ENCODE measurements at places on chromosomes 4 and X.

- DNase-seq, result no peak
Observed at GRCh38 chr4:3313556-3314228, 20.9 kb downstream of the RGS12 start.

DNA sequence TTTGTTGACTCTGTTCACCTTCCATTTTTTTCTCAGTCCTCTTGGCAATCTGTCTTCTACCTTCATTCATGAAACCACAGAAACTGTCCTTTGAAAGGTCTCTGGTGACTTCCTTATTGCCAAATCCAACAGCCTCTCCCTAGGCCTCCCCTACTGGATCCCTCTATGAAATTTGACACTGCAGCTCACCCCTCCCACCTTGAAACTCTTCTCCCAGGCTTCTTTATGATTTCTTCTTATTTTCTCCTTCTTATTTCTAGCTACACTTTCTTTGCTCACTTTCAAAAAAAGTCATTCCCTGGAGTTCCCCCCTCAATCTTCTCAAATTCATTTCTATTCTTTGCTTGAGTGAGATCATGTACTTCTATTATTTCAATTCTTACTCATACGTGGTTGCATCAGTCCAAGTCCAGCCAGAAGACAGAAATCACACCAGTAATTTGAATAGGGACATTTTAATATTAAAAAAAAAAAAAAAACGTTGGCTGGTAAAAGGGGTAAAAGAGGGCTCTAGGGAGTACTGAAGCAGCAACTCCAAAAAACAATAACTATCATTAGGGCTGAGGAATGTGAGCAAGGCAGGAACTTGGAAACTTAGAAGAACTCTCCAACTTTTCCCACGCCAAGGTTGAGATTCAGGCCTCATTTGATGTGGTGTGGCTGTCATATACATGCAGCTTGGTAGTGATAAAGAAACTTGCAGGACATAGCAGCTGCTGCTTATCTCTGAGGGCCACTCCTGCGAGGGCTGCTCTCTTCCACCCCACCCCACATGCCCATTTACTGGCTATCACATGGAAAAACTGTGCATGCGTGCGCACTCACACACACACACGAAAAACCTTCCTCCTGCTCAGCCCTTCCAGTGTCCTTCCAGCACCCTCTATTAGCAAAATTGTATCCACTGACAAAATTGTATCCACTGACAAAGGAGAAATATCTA lies 169.8 kb upstream of the GALNT7 start:
- no peak for DNase-seq

- no peak for DNase-seq
Observed at GRCh38 chr4:74499986-74500781, 55.2 kb downstream of the AREG start.

GRCh38 chr4:19945979-19946380 lies 305.7 kb upstream of the SLIT2 start:
- DNase-seq, result no peak

DNA sequence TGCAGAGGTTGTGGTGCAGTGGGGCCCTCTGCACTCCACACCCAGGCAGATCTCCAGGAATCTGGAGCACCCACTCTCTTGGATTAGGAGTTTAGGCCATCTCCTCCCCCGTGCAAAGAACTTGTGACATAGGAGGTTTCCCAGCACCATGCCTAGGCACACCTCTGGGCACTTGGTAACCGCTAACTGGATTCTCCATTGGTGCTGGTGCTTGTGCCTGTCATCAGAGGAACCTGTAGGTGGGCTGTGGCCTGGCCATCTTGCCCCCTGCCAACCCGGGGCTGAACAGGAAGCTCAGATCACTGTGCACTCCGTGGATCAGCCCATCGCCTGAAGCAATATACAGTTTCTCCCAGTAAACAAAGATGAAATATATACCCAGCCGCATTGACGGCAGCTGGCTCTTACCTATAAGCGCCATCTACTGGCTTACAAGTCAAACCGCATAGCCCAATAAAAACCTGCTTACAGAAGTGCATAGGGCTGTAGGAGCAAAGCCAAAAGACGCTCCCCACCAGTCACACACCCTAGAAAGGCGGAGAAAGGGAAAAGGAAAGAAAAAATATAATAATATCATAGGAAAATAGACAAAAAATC lies 19.1 kb upstream of the TEX13B start:
- DNase-seq, result no peak

GRCh38 chr4:18291256-18291655 lies 269.7 kb upstream of the LCORL start:
- no peak for DNase-seq

DNA sequence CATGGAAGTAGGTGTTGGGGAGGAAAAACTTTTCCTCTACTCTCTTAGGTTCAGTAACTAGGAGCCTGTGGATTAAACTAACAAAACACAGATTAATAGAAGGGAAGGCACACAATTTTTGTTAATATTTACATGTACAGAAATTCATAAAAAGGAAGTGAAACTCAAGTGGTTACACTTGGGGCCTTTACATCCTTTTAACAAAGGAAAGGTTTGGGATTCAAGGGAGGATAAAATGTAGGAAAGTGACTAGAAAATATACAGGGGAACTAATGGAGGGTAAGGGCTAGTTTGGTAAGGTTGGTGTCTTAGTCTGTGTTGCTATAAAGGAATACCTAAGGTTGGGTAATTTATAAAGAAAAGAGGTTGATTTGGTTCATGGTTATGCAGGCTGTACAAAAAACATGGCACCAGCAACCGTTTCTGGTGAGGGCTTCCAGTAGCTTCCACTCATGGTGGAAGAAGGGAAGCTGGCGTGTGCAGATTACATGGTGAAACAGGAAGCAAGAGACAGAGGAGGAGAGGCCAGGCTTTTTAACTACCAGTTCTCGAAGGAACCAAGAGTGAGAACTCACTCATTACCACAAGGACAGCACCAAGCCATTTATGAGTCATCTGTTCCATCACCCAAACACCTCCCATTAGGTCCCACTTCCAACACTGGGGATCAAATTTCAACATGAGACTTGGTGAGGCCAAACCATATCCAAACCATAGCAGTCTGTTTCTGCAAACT lies 124.4 kb downstream of the CHRDL1 start:
- DNase-seq, result no peak

- no peak for DNase-seq
Observed at GRCh38 chr4:38213083-38213805, 253.0 kb downstream of the PTTG2 start.

GRCh38 chr4:25076625-25077398 lies 46.1 kb upstream of the LGI2 start:
- no peak for DNase-seq
